Cardiac muscle cell (in vitro differentiated cells and primary cell): ENCODE measurements at places on chromosomes 1 and 21.

DNA sequence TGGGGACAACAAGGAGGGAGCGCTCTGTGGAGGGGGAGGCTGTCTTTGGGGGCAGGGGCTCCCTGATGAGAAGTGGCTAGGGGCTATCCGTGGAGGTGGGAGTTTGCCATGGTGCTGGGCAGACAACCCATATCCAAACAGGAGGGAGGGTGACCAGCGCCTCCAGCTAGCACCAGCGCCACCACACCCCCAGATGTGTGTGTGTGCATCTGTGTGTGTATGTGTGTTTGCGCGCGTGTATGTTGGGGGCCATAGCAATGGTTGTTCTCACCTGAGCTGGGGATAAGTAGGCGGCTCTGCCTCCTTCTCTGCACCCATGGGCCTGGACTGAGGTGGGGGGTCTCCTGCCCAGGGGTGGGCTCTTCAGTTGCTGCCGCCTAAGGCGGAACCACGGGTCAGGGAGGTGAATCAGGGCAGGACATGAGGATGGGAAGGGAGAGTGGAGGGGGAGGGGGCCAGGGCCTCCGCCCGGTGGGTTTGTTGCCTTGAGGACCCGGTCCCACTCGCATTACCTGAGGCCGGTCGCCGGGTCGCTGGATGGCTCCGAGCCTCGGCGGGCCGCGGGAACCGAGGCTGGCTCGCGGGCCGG is 345 bp downstream of the HPCAL4 start:
- DNase-seq, result no peak

DNA sequence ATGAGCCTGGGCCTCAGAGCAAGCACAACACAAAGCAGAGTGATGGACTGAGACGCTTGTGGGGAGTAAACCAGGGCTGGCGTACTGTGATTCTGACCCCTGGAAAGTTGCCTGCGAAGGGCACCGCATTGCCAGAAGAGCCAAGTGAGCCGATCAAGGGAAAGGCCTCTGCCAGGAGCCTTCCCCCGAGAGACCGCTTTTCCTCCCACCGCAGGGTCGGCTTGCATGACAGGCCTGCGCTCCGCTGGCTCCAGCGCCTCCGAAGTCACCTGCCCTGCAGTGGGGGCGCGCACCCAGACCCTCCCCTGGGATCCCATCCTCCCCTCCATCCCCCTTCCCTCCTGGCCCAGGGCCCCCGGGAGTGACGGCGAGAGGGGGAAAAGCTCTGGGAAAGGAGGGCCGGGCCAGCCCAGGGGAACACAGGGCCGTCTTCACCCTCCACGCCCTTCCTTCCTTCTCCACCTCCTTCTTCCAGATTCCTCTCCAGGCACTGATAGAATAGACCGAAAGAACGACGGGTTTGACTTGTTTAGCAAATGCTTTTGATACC is 165.0 kb downstream of the TRIM33 start:
- peak; percentile 46 for DNase-seq

GRCh38 chr1:204920967-204921366 is 50.3 kb downstream of the NFASC start:
- DNase-seq, result no peak

DNA sequence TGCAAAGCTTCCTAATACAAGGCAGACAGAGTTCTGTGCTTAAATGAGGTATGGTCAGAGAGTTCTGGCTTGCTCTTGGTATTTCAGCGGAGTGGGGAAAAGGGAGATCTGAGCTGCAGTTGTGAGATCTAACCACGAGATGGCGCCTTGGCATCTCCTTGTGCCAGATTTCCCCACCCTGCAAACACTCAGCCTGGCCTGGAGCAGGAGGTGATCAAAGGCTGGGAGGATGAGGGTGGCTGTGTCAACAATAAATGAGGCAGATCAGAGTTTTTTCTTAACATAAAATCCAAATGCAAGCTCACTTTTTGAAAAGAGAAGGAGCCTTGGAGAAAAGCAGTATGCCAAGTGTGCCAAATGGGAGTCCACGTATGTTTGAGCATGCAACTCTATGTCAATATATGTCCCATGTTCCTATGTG is 4.1 kb upstream of the TFAP2E start:
- peak; percentile 74 for DNase-seq

DNA sequence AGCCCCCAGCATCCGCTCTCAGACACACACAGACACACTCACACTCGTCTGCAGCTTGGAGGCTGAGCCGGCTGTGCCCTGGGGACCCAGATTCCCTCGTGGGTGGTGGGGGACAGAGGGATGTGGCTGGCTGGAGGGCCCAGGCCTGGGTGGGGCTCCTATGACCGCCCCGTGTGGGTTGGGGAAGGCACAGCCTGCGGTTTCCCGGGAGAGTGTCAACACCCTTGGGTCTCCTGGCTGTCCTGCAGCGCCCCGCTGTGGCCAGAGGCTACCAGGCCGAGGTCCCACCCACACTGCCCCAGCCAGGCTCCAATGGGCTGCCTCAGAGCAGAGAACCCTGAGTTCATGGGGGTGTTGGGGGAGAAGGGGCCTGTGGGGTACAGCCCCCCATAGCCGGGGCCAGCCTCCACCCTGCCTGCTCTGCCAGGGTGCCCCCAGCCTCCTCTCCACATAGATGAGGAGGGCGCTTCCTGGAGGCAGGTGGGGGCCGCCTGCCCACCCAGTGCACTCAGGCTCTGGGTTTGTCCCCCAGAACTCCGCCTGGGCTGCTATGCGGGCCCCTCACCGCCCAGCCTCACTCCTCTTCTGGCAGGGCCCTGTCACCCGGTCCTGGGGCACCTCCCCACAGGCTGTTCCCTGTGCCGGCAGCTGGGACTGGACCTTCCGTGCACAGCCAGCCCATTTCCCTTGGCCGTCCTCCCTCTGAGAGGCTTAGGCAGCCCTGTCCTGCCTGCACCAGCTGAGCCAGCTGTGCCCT is at the start of gene TTC34:
Gene TTC34 (minus strand): TSS at position 159 of the 757 bp plus-strand sequence. CDS start 866 bp downstream, outside the sequence.
- no peak for DNase-seq

DNA sequence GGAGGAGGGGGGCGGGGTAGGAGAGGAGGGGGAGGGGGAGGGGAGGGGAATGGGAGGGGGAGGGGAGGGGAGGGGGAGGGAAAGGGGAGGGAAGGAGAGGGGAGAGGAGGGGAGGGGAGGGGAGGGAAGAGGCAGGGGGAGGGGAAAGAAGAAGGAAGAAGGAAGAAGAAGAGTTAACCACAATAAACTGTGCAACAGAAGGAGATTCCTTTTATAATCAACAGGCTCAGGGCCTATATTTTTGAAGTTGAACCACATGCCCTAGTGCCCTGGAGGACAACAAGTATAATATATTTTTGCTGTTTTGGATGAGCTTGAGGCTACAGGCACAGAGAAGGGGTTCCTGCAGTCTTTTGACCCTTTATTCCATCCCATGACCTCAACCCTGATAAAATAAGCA is 228.2 kb upstream of the IRF2BP2 start:
- DNase-seq, result no peak

DNA sequence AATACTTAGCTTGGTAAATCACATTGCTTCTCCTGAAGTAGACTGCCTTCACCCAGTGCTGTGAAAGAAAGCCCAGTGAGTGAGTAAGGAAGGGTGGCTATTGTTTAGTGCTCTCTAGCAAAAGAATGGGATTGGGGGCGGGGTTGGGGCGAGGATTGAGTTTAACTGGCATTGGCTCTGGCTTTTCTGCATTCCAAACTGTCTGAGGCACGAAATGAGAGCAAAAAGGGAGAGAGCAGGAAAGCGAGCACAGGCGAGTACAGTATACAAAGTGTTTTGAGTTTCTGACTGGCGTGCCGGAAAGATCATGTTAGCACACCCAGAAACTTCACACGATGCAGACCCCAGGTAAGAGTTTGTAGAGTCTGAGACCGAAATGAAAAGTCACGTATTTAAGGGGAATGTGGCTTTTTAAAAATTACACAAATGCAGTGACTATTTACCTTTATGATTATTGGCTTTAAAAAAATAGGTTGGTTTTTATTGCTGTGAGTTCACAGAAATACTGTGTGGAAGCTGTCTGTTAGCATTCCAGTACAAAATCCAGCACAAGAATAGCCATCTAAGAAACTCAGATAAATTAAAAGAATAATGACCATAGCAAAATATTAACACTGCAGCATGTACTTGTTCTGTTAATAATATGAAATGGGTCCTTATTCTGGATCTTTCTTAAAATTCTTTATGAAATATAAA is 155.4 kb downstream of the CLEC20A start:
- peak; percentile 91 for DNase-seq
